ENCODE measurements at places on chromosomes 13 and 19. TPM values are rescaled to one million over a fixed set of nuclear protein-coding genes. Genes with fewer than 3 reads are reported as not detected.

Gene BRSK1
- total RNA-seq = 10.1 TPM

Gene PRTN3
- not detected for total RNA-seq

Gene HOMER3
- total RNA-seq = 30.9 TPM

Gene POSTN
- total RNA-seq = 60.9 TPM

Gene FBXO17
- 44.0 TPM for total RNA-seq

Gene RNF113B
- total RNA-seq = not detected

Gene PSG1
- total RNA-seq = not detected

Gene MTUS2
- 0.74 TPM for total RNA-seq

Gene COQ8B
- total RNA-seq = 51.1 TPM

Gene GSX1
- total RNA-seq = not detected

Gene C19orf33
- total RNA-seq = 96.5 TPM

Gene URAD
- total RNA-seq = not detected

Gene ZNF440
- 21.4 TPM for total RNA-seq

Gene HIPK4
- total RNA-seq = 0.74 TPM

Gene ZNF302
- total RNA-seq = 17.2 TPM

Gene KLK14
- total RNA-seq = not detected

Gene LILRB3
- total RNA-seq = 20.4 TPM

Gene KLK8
- 16.2 TPM for total RNA-seq

Gene COL5A3
- total RNA-seq = 13.3 TPM

Gene ZNF225
- total RNA-seq = 3.7 TPM

Gene MYH14
- total RNA-seq = 51.6 TPM

Gene RASGRP4
- 2.9 TPM for total RNA-seq

Gene GJB2
- total RNA-seq = 217 TPM

Gene DIAPH3
- total RNA-seq = 1.2 TPM

Gene SPACA7
- total RNA-seq = not detected

Gene SLC10A2
- total RNA-seq = not detected

Gene IL4I1
- not detected for total RNA-seq

Gene ZNF492
- not detected for total RNA-seq

Data from vagina (tissue), 2 donors.